ENCODE measurements at places on chromosomes 6 and 20. TPM values are rescaled to one million over a fixed set of nuclear protein-coding genes. Genes with fewer than 3 reads are reported as not detected.

- no peak for DNase-seq
Measured at GRCh38 chr6:170453586-170454511, 99.3 kb downstream of the PSMB1 start.

DNA sequence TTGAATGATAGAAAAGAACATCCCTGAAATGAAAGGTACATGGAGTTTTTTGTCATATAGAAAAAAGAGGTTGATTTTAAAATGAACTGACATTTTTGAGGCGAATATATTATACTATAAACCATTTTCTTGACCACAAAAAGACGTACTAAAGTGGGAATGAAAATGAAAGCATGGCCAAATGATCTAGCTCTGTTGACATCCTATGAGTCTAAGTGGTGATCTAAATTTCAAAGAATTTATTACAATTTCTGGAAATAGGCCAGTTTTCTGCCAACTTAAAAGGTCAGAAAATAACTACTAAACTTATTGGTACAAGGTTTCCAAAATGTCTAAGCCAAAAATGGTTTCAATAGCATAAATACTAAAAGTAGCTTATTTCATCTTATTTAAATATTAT lies 536.8 kb downstream of the EYS start:
- peak; percentile 29 for DNase-seq

DNA sequence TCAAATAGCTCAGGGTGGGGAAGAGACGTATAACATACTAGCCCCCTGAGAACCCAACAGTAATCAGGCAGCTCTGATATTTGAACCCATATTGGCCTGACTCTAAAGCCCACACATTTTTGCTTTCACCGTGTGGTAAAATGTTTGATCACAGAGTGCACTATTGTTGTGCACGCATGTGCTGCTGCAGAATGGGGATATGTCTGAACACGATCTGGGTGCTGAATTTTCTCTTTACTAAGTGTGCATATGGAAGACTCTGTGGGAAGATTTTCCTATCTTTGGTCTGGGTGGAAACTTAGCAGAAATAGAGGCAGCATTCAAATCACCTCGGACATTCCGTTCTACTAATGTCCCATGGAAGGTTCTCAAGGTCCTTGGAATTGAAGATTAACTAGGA lies 800.1 kb downstream of the TFAP2A start:
- DNase-seq: no peak

DNA sequence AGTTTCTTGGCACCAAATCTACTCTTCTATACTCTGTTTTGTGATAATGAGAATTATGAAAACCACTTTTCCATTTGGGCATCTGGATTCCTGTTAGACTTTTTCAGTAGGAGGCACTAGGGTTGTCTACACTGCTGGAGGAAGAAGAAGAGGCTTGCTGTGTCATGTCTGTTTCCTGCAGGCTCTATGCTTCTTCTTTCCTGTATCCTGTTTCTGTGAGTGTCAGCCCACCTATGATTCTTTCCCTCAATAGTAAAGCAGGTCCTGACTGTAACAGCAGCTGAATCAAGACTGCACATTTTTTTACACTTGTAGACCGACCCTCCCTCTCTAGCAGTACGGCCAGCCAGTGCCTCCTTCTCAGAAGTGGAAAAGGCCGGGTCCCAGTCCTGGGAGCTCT lies 603.9 kb downstream of the HDGFL1 start:
- peak; percentile 19 for DNase-seq

DNA sequence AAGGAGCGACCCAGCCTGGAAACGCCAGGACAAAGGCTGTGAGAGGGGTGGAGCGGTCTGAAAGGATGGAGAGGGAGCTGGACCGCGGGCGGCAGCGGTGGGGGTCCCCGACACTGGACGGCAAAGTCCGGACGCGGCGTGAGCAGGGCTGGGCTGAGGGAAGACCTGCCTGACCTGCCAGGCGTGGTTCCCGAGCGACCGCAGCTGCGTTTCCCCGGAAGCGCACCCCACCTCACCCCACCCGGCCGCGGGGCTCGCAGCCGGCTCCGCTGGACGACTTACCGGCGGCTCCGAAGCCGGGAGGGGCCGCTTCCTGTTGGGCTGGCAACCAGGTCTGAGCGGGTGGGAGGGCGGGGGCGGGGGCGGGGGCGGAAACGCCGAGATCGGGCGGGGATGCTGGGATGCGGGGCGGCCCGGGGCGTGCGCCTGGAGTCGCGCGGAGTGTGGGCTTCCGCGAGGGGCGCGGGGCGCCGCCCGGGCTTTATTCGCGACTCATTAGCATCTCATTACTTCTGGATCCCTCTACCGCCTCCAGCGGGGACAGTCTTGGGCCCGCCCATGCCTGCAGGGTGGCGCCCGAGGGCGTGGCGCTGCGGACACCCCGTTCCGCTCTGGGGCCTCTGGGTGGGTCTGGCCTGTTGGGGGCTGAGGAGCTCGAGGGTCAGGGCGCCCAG lies at the start of gene MICAL1:
TSS of gene MICAL1 (minus strand) at position 336 of the 674 bp plus-strand sequence. CDS start 1,576 bp downstream, outside the sequence.
- peak; percentile 69 for DNase-seq

GRCh38 chr20:50259705-50260478 lies 69.3 kb downstream of the CEBPB start:
- DNase-seq: no peak

- peak; percentile 54 for DNase-seq
Measured at GRCh38 chr6:46989398-46989797, 52.7 kb downstream of the ADGRF1 start.

DNA sequence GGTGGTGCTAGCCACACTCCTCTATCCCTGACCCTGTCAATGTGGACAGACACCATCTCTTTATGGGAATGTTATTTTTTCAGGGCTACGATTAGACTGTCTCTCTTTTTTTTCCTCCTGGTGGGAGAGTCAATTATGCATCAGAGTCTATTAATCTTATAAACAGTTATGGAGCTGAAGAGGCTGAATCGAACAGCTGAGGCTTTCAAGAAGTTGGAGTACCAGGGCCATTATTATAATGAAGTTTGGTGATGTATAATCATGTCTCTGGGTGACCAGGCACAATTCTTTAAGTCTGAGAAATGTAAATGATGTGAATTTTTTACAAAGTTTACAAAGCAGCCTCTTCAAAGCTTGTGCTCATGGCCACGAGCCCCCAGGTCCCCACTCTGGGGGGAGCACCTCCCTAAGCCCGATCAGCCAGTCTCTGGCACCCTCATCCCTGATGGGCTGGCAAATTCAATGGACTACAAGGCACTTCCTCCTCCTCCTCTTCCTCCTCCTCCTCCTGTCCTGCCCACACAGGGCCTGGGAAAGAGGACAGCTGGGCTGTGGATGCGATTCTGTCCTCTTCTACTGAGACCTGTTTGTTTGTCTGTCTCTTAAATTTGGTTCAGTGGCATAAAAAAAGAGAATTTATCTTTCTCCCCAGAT lies 43.9 kb upstream of the QKI start:
- DNase-seq: no peak

- peak; percentile 71 for DNase-seq
Measured at GRCh38 chr6:51339728-51340127, 521.1 kb downstream of the TFAP2B start.

DNA sequence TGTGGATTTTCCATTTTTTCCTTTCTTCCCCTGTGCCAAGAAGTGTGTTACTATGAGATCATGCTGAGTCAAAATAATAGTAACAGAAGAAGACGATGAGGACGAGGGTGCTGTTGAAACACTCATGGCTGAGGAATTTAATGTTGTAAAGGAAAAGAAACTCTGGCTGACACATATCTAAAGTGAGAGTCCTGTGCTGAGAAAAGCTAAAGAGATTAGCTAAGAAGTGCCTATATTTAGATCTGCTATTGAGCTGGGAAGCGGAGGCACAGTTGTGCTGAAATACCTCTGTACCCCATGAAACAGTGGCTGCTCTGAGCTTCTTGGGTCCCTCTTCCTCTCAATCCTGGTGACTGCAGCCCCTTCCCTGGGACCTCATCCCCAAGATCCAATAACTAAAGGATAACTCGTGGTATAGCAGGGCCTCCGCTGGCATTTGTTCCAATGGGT lies 1.1 kb upstream of the SYTL3 start:
- DNase-seq: peak; percentile 92

DNA sequence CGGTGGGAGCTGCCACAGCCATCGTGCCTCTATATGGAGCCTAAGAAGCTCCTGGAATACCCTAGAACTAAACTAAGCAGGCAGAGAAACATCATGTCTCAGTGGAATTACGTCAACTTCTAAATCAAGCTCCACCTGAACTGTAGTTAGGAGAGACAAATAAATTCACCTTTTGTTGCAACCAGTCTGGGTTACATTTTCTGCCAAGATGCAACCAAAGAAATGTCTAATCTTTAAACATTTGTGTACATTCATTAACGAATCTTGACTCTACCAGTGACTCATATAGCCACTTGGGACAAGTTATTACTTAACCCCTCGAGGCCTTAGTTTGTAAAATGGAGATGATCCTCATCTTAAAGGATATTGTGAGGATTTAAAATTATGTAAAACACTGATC lies 8.9 kb downstream of the PTPRK start:
- DNase-seq: peak; percentile 71

DNA sequence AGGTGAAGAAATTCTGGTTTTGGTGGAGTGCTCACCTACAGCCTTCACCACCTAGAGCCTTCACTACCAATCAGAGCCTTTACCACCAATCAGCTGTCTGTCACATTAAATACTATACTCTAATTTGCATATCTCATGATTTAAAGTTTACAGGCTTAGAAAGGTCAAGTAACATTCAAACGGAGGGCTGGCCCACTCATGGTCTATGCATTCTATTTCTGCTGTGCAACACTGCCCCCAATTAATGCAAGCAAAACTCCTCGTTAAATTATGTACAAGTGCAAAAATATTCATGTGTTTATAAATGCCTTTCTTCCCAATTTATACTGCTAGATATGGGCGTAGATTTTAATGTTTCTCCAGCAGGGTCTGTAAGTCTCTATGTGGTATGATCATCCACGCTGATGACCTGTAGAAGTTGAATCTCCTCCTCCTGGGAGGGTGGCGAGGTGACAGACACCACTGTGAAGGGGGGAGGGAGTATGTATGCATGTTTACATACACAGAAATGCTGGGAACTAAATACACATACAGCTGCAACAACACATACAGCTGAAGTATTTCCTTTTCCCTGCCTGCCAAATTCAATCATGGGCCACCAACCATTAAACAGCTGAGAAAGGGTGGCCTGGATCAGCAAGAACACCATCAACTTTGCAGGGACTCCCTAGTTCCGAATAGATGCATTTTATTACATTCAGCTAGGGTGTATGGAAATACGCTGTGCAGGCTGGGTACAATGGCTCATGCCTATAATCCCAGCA lies 13.1 kb downstream of the RRAGD start:
- DNase-seq: no peak

DNA sequence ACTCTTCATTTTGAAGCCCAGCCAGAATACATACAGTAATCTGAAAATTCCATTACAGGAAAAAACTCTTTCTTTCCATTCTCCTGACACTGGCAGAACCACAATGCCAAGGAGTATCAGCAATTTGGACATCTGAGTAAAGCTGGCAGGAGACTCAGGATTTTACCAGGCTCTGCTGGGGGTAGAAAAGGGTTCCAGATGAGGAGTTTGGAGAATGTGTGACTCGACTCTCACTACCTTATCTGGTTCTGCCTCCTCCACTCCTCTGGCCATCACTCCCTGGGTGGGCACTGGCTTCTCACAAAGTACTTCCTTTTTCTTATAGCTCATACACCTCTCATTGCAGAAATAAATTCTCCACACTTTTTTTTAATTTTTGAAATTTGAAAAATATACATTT lies 10.6 kb upstream of the WFDC8 start:
- DNase-seq: no peak

GRCh38 chr6:24053057-24053456 lies 73.0 kb upstream of the NRSN1 start:
- no peak for DNase-seq

DNA sequence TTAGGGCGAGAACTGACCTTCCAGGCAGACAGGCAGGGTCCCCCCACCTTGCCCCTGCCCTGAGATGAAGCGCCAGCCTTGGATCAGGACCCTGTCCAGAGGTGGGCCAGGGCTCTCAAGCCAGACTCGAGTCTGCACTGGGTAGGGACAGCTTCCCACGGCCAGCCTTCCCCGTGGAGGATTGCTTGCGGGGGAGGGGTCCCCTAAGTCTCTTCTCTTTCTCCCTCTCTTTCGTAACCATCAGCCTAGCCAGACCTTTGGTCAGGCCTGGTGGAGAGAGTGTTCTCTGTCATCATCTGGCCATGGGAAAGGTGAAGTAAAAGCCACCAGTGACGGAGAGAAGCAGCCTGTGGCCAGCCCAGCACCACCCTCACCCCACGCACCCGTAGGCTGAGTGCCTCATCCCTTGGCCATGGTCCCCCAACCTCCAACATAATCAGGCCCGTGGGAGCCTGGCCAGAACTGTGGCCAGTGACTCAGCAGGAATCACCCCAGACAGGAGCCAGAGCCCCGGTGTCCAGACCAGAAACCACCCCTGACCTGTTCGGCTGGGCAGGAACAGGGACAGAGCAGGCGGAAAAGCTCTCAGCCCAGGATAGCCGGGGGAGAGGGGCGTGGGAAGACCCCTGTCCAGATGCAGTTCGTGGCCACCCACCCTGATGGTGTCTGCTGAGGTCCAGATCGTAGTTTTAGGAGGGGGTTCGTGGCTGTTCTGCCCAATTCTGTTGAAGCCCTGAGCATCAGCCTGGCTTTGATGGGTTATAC lies 47.1 kb downstream of the SNAI1 start:
- DNase-seq: peak; percentile 100

- peak; percentile 96 for DNase-seq
Measured at GRCh38 chr6:34223956-34224940, 12.4 kb upstream of the HMGA1 start.

- DNase-seq: no peak
Measured at GRCh38 chr20:61333484-61334108, 81.5 kb downstream of the CDH4 start.

GRCh38 chr6:3791526-3792203 lies 40.2 kb upstream of the PXDC1 start:
- DNase-seq: no peak

GRCh38 chr6:49939993-49940498 lies 23.9 kb downstream of the DEFB114 start:
- DNase-seq: peak; percentile 14

- DNase-seq: no peak
Measured at GRCh38 chr6:7720346-7720745, 5.6 kb upstream of the BMP6 start.

- DNase-seq: peak; percentile 42
Measured at GRCh38 chr6:29702519-29703103, 20.6 kb upstream of the HLA-F start.

GRCh38 chr6:89411145-89412070 lies 665 bp downstream of the RRAGD start:
- peak; percentile 7 for DNase-seq

GRCh38 chr6:134849920-134850447 lies 99.9 kb downstream of the ALDH8A1 start:
- no peak for DNase-seq

The RFX6 gene
- not detected for total RNA-seq

The ASF1A gene
- total RNA-seq: 16.1 TPM

The EYA4 gene
- 8.2 TPM for total RNA-seq

The SFTA2 gene
- not detected for total RNA-seq

The ULBP3 gene
- 10.5 TPM for total RNA-seq

The CST9L gene
- not detected for total RNA-seq

The ENPP1 gene
- total RNA-seq: 31.3 TPM

The PPP1R18 gene
- 139 TPM for total RNA-seq

The GHRH gene
- not detected for total RNA-seq

The PSORS1C1 gene
- total RNA-seq: 0.15 TPM

The CRISP3 gene
- not detected for total RNA-seq

The DNMT3B gene
- total RNA-seq: 7.1 TPM

The BFSP1 gene
- 5.5 TPM for total RNA-seq

The HLA-DQB1 gene
- not detected for total RNA-seq

The RIPPLY2 gene
- not detected for total RNA-seq
